ENCODE measurements at places on chromosomes 5 and 9.

DNA sequence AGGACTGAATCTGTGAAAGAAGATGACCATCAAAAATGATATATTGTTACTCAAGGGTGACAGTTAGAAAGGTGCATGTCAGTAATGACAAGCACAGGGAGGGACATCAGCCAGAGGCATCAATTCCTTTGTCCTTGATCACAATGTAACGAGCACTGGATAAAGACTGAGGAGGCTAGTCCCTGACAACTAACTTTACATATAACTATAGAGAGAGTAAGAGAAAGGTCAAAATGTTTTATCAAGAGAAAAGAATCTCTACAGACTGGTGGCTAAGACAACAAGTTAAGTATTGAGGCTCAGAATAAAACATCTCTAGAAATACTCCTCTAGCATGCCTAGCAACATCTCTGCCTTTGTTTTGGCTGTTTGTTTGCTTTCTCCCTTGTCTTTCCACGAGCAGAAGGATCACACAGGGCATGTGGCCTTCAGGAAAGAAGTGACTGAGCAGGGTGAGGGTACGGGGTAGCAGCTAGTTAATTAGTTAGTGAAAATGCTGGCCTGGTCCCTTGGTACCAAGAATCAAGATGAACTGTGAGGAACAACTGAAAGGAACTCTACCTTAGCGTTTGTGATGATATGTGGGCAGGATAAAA lies 724.1 kb upstream of the MEF2C start:
- DNase-seq: no peak

GRCh38 chr5:89313044-89313443 lies 430.1 kb upstream of the MEF2C start:
- DNase-seq: no peak

DNA sequence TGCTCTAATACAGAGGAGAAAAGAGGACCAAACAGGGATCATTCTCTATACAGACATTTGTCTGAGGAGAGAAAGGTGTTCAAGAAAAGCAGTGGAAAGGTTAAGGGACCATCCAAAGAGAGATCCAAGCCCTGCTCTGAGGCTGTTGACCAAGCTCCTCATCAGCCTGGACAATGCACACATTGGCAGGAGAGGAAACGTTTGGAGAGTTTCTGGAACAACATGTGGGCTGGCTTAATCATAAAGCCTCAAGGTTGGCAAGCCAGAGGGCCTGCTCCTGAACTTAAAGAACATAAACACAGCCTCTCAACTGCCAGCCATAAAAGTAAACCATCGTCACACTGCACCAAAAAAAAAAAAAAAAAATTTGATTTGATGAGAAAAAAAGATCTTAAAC lies 184.4 kb upstream of the SLC12A2 start:
- DNase-seq: no peak

DNA sequence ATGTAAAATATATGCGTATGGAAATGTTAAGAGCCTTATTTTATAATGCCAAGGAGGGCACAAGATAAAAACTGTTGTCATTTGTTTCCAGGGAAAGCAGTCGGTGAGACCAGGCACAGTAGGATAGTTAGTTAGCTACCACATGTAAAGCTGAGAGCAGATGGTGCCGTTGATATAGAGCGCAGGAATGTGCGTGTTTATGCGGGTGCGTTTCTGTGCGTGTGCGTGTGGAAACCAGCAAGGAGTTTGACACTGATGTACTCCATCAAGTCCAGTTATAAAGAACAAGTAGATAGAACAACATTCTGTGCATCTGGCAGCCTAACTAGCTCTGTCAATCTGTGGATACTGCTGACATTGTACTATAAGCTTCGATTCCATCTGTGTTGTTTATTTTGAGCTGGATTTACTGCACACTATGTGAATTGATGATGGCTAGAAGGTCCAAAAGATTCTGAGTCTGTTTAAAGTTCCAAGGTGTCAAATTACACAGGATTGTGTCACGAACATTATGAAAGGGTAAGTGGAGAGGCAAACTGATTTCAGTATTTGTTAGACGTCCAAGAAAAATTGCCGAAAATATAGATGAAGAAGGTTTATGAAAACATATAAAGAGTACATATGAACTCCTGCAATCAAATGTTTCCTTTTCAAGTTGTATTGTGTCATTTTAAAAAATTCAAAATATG lies 494.9 kb upstream of the MEF2C start:
- no peak for DNase-seq

DNA sequence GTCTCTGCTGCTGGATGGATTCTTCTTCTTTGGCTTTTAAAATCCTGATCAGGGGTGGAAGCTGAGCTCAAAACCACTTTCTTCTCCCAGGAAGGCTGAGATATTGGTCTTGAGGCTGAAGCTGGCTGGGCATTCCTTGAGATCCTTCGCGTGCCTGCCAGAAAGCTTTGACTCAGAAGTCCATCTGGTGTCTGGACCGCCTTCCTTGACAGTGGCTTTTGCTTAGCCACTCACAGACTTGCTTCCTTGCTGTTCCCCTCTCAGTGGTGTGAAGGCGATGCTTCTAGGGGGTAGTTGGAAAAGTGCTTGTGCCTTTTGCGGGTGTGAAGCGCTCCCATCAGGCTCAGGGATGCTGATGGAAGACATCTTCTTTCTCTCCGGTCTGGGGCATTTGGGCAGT lies 45.9 kb downstream of the RGS3 start:
- no peak for DNase-seq

- no peak for DNase-seq
Observed at GRCh38 chr5:159001247-159001646, 98.5 kb downstream of the EBF1 start.

- no peak for DNase-seq
Observed at GRCh38 chr9:79917421-79917820, 345.7 kb downstream of the TLE4 start.

DNA sequence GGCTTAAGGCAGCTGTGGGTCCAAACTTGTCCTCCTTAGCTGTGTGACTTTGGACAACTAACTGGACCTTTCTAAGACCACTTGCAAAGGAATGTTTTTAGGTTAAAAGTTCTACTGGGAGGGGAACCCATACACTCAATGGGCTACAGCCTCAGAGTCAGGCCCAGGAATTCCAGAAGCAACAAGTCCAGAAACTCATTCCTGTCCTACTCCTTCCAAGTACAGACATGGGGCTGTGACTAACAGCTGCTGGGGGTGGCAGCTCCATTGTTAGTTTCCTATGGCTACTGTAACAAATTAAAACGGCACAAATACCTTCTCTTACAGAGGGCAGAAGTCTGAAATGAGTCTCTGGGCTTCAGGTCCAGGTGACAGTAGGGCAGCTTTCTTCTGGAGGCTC lies 12.4 kb upstream of the AKNA start:
- DNase-seq: no peak
